ENCODE measurements at places on chromosomes 7 and 10.
A peak's percentile ranks its signal among the peaks of the same experiment; 100 is the strongest.

DNA sequence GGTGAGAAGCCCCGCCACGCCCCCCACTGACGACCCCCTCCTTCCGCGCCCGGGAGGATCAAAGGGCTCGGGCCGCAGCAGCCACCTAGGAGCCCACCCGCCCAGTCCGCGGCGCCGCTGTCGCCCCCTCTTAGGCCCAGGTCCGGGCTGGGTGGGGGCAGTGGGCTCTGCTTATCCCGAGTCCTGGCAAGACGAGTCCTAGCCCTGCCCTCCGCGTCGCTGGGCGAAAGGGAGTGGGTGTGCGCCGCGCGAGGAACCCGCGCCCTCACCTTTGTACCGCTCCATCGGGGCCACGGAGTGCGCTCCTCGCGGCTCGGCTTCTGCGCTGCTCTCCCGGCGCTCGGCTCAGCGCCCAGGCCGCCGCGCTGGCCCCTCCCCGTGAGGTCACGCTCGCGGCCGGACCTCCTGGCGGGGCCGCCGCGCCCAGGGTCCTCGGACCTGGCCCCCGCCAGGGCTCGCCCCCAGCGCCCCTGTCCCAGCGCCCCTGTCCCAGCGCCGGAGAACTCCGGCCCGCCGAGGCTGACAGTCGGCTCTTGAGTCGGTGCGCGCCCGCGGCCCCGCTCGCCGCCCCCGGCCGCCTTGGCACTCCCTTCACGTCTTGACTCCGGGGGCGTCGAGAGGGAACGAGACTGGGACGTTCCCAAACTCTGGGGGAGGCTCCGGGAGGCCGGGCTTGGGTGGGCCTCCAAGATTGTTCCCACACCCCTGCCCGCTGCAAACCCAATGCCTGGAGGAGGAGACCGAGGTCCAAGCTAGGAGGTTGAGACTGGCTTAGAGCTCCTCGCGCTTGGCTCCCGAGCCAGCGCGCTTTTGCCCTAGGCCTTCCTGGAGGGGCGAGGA lies at the start of gene AFAP1L2:
Gene AFAP1L2, minus strand, starts transcription at position 332 of the 840 bp plus-strand sequence. Its CDS starts 47 bp downstream, at position 285.
- DNase-seq = no peak

GRCh38 chr7:128737867-128738385 lies 1.2 kb upstream of the CALU start:
- DNase-seq = no peak

DNA sequence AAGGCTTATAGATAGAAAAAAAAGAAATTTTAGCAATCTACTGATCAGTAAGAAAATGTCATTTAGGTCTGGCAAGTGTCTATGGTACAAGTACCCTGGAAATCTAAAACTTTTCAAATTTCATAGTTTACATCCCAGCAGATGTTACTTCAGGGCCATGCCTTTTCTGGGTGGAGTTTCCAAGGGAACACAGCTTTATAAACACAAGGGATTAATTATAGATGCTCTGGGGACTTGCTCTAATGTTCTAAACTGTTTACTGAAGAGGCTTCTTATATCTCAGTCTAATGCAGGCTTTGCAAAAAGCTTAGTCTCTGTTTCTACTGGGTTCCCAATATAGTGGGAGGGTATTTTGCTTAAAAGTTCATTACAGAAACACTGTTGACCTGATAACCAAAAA lies 3.1 kb downstream of the CD36 start:
- no peak for DNase-seq

- no peak for DNase-seq
Observed at GRCh38 chr7:122896509-122896908, 10.2 kb upstream of the CADPS2 start.

DNA sequence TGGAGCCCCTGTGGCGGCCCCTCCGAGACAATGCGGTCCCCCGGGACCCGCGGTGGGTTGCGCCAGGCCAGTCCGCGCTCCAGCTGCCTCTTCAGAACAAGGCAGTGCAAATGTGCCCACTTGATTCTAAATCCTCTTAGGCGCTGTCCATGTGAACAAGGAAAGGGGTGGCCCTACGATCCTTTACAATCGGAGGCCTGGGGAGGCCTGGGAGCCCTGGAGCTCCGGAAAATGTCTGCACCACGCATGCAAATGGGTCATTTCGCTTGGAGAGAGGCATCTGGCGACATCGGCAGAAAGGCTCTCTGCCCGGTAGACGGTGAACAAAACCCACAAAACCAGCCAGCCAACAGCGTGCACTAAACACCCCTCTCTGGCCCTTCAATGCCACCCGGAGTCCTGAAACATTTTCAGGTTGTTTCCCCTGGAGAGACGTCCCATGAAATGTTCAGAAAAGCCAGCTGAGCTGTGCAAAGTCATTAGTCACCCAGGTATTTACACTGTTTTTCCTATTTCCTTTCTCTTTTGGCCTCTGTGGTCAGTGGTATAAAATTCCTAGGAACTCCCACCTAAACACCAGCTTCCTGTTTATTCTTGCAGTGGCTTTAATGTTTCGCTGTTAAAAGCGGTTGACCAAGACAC lies 102.8 kb upstream of the ZNF438 start:
- DNase-seq = no peak

DNA sequence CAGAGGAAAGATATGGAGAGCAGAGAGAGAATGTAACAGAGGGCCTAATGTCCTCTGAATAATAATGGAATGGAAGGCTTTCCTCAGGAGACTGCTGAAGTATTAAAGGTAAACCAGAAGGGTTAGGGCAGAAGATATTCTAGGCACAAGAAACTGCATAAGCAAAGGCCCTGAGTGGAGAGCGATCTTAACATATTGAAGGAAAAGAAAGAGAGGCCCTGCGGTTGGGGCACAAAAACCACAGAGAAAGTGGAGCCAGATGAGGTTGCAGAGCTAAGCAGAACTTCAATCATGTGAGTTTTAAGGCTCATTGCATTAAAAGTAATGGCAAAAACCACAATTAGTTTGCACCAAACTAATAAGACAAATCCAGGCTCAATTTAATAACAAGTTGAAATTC lies 115.8 kb upstream of the VSTM2A start:
- no peak for DNase-seq

DNA sequence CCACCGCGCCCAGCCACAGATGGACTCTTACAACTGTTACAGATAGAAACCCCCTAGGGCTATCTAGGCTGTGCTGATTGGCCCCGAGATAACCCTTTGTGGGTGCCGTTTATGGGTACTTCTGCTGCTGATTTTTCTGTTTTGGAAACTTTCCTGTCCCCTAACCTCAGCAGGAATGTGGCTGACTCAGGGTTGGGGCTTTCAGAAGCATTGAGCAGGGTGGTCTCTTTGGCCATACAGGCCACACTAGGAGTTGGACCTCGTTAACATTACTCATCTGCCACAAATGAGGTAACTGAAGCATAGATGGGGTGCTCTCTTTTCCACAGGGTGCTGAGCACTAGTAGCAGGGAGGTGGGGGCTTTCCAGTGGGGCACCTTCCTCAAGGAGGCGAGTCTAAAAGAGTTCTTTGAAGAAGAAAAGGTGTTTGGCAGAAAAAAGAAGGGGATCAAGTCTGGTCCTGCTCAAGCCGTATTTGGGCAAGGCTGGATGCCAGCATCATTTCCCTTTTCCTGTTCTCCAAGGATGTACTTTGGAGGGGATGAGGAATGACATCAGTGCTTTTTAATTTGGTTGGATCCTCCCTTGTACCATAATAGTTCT lies 6.4 kb downstream of the ZSCAN25 start:
- DNase-seq = no peak

DNA sequence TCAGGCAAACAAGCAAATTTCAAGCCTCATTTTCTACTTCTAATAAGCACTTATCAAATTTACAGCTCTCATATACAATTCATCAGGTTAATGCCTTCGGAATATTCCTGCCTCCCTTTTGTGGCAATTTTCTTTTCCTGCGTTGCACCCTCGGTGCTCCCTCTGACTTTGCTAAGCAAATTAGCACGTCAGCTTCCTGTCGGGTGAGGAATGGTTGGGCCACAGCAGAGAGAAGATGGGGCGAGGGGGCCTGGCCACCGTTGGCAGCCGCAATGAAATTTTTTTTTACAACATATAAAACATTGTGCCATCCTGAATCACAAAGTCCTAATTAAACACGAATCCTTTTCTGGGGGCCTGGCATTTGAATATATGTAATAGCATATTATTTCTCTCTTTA lies 28.1 kb downstream of the ELFN1 start:
- DNase-seq = no peak

DNA sequence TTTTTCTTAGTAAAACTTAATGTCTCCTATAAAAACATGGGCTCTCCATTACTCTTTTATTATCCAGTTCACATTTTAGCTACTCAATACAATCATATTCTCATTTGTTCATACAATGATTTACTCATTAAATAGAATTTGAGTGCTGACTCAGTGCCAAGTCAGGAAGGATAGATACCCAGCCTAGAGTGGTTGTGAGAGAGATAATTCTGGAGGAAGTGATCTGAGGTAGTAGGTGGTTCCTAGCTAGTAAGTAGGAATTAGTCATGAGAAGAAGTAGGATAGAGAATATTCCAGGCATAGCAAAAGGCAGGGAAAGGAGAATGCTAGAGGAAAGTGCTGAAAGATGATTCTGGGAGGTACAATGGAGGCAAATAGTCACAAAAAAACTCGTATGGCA lies 133.5 kb upstream of the MBL2 start:
- DNase-seq = no peak

DNA sequence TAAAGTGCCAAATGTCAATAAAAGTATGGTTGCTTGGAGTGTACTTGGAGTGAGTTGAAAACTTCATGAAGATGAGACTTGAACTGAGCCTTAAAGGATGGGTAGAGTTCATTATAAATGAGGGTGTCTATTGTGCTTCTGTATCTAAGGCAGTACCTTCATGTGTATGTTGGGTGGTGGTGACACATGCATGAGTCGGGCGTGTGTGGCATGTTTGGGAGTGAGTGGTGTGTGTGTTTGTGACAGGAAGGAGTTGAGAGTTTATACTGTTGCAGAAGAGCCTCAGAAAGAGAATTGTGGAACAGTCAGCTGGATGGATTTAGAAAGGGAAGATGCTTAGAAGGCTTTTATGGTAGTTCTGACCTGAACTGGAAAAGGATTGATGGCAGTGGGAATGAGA lies 6.0 kb upstream of the ZRANB1 start:
- DNase-seq = no peak

GRCh38 chr10:75665707-75666106 lies 234.3 kb downstream of the LRMDA start:
- no peak for DNase-seq

GRCh38 chr7:70389531-70390151 lies 742.3 kb upstream of the GALNT17 start:
- no peak for DNase-seq

DNA sequence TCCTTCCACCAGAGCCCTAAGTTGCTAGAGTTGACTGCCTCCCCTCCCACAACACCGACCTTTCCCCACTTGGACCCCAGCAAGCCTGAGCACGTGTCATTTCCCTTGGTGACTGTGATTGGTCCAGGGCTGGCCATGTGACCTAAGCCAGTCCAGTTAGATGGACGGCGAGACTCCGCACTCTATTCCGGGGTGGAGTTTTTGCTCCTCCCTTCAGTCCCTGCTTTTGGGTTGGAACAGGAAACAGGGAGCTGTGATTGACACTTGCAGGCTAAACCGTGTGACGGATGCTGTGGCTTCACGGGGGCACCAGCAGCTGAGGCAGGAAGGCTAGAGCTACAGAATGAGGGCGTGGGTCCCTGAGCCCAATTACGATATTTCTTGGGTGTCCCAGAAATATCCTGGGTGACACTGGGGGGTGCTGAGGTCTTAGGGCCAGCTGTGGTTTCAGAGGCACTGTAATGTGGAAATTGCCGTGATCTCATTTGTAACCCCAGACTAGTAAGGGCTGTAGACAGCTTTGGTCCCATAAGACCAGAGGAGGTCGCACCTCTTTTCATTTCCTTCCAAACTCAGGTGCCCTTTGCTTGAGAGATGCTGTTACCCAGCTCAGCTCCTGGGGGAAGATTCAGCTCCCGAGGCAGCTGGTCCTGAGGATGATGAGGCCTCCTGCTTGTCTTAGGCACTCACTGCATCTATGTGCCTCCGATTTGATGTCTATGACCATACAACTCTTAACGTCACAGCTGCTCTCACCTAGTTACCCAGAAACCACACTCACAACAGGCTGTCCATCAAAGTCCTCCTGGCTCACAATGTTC lies 102.7 kb upstream of the NPTX2 start:
- no peak for DNase-seq

DNA sequence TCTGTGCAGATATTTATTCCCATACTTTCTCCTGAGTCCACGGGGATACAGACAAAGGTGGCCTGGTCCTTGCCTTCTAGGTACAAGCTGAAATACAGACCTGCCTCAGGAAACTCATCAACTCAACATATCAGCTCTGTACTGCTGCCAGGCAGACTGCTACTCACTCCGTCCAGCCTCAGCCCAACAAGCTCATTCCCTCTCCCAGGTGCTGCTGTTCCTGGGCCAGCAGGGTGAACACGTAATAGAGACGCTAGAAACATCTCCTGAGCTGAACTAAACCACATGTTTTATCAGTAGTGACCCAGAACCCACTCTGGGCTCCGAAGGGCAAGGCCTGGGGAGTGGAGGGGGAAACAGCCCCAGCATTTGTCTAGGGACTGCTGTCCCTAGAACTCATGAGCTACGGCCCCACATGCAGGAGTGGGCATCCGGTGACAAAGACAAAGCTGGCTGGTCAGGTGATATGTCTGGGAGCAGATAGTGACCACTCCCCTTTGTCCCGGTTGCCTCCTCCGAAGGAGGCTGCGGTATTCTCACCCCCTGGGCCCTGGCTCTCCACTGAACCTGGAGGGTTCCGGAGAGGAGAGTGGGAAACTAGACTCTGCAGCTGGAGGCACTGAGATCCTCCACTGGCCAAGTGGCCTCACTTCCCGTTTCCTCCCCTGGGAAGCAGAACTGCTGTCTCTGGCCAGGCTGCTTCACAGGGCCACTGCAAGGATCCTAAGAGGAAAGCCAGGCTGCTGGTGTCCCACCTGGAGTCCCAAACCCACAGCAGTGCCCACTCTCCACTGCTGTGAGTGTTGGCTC lies 116.1 kb downstream of the FAM53B start:
- no peak for DNase-seq

GRCh38 chr10:98795467-98795866 lies 348.7 kb upstream of the HPS1 start:
- DNase-seq = no peak

DNA sequence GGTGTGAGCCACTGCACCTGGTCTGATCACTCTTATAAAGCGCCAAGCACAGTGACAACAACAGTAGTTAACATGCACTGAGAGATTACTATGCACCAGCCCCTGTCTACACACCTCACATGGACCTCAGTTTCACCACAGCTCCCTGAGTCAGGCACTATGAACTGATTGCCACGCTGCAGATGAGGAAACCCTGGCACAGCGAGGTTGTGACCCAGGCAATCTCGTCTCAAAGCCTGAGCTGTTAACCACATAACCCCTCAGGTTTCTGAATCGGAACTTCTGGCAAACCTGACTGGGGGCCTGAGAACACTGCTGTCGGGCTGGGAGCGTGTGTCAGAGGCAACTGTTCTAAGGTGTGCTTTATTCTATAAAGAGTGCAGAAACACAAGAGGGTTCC lies 150.8 kb downstream of the RNF216 start:
- peak; percentile 26 for DNase-seq

GRCh38 chr7:106927536-106927935 lies 62.5 kb downstream of the PIK3CG start:
- DNase-seq = no peak

- peak; percentile 82 for DNase-seq
Observed at GRCh38 chr10:104353325-104354048, at the start of gene CFAP58. Gene CFAP58, plus strand, starts transcription at chr10:104353833. Its CDS starts 65 bp downstream, at chr10:104353898.

GRCh38 chr10:72935361-72935760 lies 19.2 kb downstream of the PLA2G12B start:
- no peak for DNase-seq

- DNase-seq = no peak
Observed at GRCh38 chr10:37489658-37490003, 364.2 kb downstream of the ANKRD30A start.
